HEK293T (cell line): ENCODE measurements at places on chromosomes 7 and 10.
A peak's percentile ranks its signal among the peaks of the same experiment; 100 is the strongest.

DNA sequence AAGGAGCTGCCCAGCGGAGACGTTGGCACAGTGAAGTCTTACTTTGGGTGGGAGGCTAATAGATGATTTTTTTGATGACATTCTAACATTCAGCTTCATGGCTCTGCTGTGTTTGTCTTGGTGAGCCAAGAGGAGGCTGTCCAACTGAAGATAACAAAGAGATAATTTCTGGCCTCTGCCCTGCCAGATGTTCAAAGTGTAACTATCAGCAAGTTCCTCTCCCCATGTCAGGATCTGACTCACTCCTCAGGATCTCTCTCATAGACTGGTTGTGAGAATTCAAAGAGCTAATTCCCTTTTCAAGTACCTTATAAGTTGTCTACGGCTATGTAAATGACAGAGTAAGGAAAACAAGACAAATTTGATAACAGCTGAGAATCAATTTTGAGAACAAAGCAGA lies 1340.9 kb downstream of the XPNPEP1 start:
- DNase-seq: no peak

DNA sequence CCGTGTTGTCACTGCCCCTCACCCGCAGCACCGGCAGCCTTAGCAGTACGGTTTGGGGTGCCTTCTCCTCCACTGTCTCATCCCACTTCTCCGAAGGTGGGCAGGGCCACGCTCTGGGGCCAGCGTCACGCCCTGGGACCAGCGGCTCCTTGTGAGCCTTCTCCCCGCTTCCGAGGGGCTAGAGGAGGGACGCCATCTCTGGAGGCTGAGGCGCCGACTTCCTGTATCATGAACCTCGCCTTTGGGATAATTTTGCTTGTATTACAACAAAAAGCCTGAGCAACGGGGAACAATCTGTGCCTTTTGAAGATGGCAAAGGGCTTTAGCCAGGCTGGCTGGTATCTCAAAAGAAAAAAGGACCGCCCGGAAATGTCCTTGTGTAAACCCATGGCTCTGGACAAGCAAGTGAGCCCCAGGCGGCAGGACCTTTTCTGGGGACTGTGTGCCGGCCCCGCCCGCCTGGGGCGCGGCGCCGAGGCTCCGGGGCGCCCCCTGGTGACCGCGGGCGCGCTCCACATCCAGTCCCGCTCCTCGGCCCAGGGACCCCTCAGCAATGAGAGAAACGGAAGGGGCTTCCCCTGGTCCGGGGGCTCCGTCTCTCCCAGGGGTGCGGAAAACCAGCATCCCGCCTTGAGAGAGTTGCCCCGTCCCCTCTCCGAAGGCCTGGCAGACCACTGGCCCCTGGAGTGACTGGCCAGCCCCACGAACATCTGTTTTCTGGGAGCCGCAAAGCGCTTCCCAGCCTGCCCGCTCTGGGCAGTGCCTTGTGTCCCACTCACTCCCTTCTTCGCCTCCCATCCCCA lies 3.8 kb downstream of the DEPP1 start:
- peak; percentile 81 for DNase-seq

DNA sequence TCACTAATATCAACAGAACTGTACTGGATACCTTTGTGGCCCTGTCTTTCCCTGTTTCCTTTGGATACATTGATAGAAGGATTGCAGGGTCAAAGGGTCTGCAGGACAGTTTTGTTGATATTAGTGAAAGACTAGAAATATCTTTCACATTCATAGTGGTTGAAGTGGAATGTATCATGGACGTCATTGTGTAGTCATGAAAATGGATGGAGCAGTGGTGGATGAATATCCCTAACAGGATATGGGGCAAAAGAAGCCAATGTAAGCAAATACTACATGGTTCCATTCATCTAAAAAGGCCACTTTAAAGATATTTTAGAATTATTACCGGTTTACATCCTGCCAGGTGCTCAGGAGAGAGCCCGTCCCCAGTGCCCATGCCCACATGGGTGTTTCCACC lies 23.8 kb downstream of the PALD1 start:
- no peak for DNase-seq

GRCh38 chr10:116803451-116804249 lies 45.6 kb upstream of the ENO4 start:
- no peak for DNase-seq

DNA sequence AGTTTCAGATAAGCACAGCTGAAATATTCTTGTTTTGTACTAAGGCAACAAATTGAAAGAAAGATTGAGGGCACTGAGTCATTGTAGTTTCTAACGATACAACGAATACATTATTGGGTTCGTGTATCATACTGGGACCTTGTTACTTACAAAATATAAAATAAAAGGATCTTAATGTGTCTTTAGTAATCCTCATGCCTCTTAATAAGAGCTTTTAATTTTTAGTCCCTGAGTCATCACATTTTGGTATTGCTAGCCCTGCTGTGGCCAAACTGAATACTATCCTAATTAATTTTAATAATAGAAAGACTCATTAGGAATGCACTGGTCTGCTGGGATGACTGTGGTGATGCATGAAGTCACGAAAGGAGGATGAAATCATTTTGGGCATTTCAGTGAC lies 309.7 kb downstream of the EXOC4 start:
- no peak for DNase-seq

GRCh38 chr7:151704960-151705635 lies 171.8 kb downstream of the PRKAG2 start:
- DNase-seq: peak; percentile 44

GRCh38 chr7:6393667-6394056 lies 54.1 kb downstream of the DAGLB start:
- DNase-seq: no peak

- no peak for DNase-seq
Measured at GRCh38 chr7:97454636-97455035, 277.2 kb upstream of the TAC1 start.

- DNase-seq: no peak
Measured at GRCh38 chr10:61804414-61804813, 97.1 kb upstream of the ARID5B start.

DNA sequence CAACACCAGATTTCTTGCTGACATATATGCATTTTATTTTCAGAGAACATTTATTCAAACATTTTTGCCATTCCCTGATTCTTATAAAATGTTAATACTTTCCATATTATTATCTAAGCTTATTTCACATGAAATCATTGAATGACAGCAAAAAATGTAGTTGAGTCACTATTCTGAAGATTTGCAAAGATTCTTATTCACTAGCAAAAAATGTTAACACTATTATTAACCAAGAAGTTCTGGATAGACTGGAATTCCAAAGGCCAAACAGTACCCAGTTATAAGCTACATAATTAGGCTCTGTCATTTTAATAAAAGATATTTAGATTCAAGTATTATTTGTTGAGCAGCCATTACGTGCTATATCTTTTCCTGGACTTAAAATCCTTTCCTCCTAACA lies 4.3 kb downstream of the GSTO2 start:
- DNase-seq: no peak

DNA sequence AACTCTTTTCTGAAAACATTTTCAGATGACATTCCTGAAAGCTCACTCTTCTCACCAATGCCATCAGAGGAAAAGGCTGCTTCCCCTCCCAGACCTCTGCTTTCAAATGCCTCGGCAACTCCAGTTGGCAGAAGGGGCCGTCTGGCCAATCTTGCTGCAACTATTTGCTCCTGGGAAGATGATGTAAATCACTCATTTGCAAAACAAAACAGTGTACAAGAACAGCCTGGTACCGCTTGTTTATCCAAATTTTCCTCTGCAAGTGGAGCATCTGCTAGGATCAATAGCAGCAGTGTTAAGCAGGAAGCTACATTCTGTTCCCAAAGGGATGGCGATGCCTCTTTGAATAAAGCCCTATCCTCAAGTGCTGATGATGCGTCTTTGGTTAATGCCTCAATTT lies 16.5 kb downstream of the ANLN start:
- no peak for DNase-seq

- no peak for DNase-seq
Measured at GRCh38 chr7:11005202-11005601, 31.5 kb downstream of the PHF14 start.

GRCh38 chr10:60144099-60144498 lies 237.7 kb upstream of the CCDC6 start:
- DNase-seq: no peak

GRCh38 chr7:11480143-11480542 lies 351.9 kb downstream of the THSD7A start:
- no peak for DNase-seq

DNA sequence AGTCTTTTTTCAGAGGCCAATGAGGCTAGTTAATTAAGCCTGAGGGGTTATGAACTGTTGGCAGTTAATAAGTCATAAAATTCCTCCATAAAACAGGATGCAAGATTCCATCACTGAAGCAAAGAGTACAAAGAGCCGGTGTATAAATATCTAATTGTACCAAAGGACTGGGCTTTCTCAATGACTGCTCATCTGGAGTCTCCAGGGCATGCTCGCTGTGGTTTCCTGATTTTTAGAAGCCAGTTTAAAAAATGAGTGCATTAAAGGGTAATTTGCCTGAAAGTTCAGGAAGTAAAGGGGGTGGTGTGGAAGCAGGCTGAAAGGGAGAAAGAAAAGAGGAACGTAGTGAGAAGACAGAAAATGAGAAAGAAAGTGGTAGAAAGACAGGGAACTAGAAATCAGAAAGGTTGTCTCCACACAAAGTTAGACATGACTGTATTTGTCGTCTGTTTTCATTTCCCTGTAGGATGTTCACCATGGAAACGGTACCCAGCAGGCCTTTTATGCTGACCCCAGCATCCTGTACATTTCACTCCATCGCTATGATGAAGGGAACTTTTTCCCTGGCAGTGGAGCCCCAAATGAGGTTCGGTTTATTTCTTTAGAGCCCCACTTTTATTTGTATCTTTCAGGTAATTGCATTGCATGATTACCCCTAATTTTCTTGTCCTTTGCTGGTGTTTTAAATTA lies 282.3 kb downstream of the TWIST1 start:
- no peak for DNase-seq
